ENCODE measurements at places on chromosomes 13 and 19.

DNA sequence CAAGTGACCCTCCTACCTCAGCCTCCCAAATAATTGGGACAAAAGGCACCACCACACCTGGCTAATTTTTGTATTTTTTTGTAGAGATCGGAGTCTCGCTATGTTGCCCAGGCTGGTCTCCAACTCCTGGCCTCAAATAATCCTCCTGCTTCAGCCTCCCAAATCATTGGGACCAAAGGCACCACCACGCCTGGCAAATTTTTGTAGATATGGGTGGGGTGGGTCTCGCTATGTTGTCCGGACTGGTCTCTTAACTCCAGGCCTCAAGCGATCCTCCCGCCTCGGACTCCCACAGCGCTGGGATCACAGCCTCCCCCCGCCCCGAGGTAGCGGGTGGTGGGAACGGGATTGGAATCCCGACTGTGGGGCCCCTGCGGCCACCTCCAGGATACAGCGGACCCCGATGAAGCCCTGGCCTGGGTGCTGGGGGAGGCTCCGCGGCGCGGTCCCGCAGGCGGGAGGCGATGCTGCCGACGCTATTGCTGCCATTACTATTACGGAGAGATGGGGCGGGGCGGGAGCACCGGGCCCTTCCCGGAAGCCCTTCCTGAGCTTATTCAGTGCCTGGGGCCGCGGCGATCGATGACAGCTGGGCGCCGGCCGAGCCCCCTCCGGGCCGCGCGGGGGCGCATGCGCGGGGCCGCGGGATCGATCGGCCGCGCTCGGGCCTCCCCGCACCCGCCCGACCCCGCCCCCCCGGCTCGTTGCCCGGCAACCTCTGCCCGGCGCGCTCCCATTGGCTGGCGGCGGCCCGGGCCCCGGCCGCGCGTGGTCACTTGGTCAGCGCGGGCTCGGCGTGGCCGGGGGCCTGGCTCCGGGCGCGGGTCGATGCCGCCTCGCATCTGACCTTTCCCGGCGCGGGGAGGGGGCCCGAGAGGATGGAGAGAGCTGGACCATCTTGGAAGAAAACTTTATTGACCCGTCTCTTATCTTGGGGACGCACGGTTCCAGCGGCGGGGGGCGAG lies 27.9 kb upstream of the ONECUT3 start:
- DNase-seq, result no peak

DNA sequence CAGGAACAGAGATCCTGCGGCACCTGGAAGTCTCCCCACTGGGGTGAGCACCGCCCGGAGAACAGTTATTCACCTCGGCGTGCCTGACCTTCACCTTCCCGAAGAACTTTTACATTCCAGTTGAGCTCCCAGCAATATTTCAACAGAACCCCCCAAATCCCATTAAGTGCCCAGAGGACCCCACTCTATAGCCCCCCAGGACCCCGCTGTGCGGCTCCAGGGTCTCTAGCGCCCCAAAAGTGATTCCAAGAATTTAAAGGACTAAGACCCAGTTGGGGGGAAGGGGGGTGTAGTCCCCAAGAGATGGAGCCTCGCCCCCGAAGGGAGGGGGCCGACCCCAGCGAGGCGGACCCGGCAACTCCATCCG lies 480 bp downstream of the GPR108 start:
- no peak for DNase-seq

- DNase-seq, result no peak
Measured at GRCh38 chr13:40490086-40490758, 176.2 kb downstream of the FOXO1 start.

GRCh38 chr19:47447470-47448359 lies 24.0 kb downstream of the SLC8A2 start:
- no peak for DNase-seq

GRCh38 chr13:103469771-103470170 lies 403.6 kb upstream of the SLC10A2 start:
- no peak for DNase-seq

DNA sequence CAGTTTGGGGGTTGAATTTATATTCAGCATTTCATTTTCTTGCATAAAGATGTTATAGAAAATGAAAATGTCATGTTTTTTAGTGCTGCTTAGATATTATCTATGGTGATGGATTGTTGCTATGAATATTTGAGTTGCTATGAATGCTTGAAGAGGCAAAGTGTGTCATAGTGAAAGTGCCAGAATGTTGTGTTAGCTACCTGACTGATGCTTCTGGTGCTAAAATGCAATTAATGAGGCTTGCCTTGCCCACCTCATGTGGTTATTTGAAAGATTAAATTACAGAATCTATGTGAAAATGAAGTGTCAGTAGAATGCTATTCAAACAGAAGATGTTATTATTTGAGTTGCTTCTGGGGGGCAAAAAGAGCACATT lies 62.7 kb upstream of the MYCBP2 start:
- no peak for DNase-seq

DNA sequence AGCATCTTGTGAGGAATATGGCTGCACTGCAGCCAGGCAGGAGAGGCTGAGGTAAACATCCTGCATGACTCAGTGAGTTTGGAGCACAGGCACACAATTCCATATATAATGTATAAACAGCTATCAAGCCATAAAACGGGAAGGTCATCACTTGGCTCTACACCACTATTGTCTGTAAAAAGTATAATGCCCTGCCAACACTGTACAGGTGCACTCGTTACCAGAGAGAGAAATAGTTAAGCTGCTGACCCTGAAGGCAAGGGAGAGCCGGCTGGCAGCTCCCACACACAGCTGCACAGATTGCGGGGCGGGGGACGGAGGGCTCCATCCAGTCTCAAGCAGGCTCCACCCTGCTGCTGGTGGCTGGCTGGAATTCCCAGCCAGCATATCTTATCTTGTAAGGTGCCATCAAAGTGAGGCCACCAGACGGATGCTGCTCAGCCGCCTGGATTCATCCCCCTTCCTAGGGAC lies 668.1 kb downstream of the SLITRK5 start:
- no peak for DNase-seq

DNA sequence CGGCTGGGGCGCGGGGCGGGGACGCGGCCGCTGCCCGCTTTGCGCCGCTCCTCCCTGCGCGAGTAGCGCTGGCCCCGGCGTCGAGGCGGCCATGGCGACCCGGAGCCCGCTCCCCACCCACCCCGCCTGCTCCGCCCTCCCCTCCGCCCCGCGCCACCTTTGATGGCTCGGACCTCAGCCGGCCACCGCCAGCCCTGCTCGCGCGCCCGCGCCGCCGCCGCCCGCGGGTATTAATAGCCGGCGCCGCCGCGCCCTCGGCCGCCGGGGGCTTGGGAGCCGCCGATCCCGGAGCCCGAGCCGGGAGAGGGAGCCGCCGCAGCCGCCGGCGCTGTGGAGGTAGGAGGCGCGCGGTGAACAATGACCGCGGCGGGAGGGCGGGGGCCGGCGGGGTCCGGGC lies 261 bp downstream of the FARP1 start:
- DNase-seq, result no peak

DNA sequence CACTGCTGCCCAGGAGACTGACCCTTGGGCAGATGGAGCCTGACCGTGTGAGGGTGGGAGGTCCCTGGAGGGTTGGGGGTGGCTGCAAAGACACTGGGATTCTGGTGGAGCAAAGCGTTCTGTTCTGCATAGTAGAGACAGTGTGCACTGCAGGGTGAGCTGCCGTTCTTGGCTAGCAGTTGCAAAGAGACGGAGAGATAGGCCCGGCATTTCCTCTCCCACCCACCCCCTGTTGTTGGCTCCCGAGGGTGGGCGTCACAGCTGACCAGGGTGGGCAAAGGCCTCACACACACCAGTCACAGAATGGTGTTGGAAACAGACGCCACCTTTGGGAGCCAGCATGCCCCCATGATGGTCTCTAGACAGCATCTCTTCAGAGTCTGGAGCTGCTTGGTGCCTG lies 11.4 kb downstream of the TMEM255B start:
- DNase-seq, result no peak

- DNase-seq, result no peak
Measured at GRCh38 chr13:43356567-43356966, 333.2 kb downstream of the DNAJC15 start.

DNA sequence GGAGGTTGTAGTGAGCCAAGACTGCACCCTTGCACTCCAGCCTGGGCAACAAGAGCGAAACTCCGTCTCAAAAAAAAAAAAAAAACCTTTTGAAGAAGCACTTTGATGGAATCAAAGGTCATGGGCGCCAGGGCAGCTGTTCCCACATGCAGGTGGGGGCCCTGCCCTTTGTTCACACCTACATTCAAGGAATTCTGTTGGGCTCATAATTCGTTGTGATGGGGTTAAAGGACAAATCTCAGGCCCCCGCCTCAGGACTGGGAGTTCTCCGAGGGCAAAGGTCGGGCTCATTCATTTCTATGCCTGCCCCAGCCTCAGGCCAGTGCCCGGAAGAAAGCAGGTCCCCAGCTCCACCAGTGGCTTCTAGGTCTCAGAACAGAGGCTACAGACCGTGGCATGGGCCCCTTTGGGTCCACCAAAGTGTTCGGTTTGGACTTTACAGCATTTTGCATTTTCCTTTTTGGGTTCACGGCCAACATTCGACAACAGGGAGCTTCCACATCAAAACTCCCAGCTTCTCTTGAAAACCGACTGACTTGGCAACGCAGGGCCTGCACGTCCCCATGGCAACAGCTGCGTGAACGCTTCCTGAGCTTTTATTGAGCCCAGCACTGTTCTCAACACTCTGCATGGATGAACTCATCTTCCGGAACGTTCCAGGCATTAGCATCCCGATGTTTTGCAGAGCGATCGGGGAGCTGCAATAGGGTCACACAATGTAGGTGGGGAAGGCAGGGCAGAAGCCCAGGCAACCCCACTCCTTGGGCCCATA lies 10.1 kb upstream of the GTF2F1 start:
- DNase-seq, result no peak

GRCh38 chr19:51127755-51128154 lies 3.0 kb downstream of the SIGLEC9 start:
- no peak for DNase-seq

GRCh38 chr19:39927524-39928356 lies 6.7 kb downstream of the FCGBP start:
- DNase-seq, result no peak

- DNase-seq, result no peak
Measured at GRCh38 chr19:33388231-33388724, 14.8 kb downstream of the CEBPG start.

DNA sequence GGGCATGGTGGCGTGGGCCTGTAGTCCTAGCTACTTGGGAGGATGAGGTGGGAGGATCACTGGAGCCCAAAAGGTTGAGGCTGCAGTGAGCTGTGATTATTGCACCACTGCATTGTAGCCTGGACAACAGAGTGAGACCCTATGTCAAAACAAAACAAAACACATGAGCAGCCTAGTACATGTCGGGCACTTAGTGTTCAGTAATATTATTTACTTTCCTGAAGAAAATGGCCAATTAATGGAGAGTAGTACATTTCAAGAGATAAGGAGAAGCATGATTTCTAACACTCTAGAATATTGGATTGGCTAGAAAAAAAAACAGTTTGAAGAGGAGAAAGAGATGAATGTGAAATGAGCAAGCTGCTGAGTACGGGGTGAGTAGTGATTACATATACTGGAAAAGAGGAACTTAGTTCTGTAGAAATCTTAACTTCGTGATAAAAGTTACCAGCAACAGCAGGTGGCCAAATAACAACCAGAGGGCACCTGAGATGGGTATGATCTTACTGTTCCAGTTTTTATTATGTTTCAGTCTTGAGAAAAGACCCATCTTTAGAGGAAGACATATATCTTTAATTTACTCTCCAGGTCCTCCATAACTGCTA lies 36.2 kb downstream of the SPATA13 start:
- DNase-seq, result no peak

GRCh38 chr13:38703255-38703654 lies 16.4 kb downstream of the FREM2 start:
- no peak for DNase-seq

- DNase-seq, result no peak
Measured at GRCh38 chr19:20233105-20233504, 66.1 kb downstream of the ZNF486 start.

GRCh38 chr19:18788529-18789421 lies 2.3 kb downstream of the COMP start:
- DNase-seq, result no peak

- DNase-seq, result no peak
Measured at GRCh38 chr19:12484011-12484370, 625 bp downstream of the ZNF709 start.

GRCh38 chr13:30303269-30303668 lies 4.1 kb downstream of the KATNAL1 start:
- DNase-seq, result no peak

All from NCI-H510A (cell line).